Activated naive CD4-positive, alpha-beta T cell treated with anti-CD3 and anti-CD28 coated beads, Interleukin-2, amount 10 ng/mL, durations not matched to agents 7 days and 5 days (primary cell): ENCODE measurements at places on chromosomes 6 and 20.

DNA sequence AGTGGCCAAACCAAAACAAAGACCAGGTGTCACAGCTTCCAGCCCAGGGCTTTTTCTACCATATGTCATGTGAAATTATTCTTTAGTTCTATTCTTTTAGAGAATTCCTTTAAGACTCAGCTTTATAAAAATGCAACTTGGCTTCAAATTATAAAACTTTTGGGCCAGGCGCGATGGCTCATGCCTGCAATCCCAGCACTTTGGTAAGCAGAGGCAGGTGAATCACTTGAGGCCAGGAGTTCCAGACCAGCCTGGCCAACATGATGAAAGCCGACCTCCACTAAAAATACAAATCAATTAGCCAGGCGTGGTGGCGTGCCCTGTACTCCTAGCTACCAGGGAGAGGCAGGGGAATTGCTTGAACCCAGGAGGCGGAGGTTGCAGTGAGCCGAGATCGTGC is 210.3 kb upstream of the ARG1 start:
- no peak for DNase-seq

GRCh38 chr6:170371588-170371987 is 65.0 kb downstream of the FAM120B start:
- no peak for DNase-seq

- DNase-seq: no peak
These were observed 29.7 kb downstream of the ERGIC3 start for GRCh38 chr20:35571555-35571954.

- no peak for DNase-seq
These were observed 60.3 kb downstream of the RSPO3 start for GRCh38 chr6:127178746-127179145.

DNA sequence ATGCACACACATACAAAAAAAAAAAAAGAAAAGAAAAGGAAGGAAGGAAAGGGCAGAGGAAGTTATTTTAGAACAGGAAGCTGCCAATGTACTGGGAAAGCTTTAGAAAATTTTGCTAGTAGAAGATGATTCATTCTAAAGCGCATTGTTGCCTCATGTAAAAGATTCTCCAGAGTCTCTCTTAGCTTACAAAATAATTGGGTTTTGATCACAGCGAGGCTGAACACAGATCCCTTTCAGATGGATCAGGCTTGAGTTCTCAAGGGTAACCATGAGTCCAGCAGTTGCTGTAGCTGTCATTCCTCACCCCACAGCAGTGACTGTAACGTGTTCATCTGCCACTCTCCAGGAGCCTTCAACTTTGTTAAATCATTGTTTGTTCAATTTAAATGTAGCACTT is 81.9 kb downstream of the PHACTR2 start:
- no peak for DNase-seq

DNA sequence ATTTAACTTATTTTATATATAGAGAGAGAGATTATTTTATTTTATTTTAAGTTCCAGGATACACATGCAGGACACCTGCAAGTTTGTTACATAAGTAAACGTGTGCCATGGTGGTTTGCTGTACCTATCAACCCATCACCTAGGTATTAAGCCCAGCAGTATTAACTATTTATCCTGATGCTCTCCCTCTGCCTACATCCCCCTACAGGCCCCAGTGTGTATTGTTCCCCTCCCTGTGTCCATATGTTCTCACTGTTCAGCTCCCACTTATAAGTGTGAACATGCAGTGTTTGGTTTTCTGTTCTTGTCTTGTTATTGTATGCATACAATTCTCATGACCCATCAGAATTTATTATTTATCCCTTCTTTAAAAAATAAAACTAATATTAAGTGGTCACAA is 34.6 kb downstream of the FKBP1C start:
- DNase-seq: no peak

GRCh38 chr6:1840491-1841121 is 230.9 kb downstream of the FOXC1 start:
- DNase-seq: no peak

GRCh38 chr6:108744244-108744972 is 103.8 kb upstream of the ARMC2 start:
- no peak for DNase-seq

DNA sequence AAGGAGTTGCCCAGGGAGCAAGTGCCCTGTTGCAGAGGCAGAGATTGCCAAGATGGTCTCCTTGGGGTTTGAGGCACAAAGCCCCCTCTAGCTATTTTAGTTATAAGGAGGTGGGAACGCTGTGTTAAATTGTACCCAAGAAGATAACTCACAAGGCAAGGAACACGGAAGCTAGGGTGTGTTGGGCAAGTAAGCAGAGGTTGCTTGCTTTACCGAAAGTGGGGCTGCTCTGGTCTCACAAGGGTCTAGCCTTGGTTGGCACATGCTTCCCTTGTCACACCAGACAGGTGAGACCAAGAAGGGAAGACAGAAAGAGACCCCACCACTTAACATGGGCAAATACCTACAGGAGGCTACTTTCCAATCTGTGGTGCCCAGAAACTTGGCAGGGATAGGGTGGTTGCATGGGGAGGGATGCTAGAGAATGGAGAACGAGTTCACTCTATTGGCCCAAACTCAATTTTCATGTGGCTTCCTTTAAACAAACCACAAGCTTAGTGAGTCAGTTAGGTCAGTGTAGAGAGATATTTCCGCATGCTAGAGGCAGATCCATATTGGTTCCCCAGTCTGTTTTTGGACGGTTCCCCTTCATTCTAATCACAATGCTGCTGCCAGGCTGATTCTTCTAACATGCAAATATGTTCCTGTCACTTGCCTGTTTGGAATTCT is 42.4 kb downstream of the PLAGL1 start:
- DNase-seq: no peak

DNA sequence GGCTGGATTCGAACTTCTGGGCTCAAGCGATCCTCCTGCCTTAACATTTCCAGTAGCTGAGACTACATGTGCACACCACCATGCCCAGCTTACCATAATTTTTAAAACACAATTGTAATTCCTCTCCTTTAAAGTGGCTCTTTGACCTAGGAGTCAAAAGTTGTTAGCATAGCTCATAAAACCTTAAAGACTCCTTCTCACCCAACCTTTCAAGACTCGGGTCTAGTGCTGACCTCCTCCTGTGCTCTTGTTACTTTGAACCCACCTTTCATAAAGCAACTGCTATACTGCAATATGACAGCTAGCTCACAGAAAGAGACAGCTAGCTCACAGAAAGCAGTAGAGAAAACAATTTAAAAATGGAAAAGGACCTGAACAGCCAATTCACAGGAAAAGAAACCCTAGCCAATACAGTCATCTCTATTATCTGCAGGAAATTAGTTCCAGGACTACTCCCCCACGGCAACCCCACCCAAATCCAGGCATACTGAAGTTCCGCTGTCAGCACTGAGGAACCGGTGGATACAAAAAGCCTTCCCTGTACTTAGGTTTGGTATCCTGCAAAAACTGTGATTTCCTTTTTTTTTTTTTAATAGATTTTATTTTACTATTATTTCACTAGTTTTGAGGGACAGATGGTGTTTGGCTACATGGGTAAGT is 20.3 kb downstream of the SSR1 start:
- no peak for DNase-seq

DNA sequence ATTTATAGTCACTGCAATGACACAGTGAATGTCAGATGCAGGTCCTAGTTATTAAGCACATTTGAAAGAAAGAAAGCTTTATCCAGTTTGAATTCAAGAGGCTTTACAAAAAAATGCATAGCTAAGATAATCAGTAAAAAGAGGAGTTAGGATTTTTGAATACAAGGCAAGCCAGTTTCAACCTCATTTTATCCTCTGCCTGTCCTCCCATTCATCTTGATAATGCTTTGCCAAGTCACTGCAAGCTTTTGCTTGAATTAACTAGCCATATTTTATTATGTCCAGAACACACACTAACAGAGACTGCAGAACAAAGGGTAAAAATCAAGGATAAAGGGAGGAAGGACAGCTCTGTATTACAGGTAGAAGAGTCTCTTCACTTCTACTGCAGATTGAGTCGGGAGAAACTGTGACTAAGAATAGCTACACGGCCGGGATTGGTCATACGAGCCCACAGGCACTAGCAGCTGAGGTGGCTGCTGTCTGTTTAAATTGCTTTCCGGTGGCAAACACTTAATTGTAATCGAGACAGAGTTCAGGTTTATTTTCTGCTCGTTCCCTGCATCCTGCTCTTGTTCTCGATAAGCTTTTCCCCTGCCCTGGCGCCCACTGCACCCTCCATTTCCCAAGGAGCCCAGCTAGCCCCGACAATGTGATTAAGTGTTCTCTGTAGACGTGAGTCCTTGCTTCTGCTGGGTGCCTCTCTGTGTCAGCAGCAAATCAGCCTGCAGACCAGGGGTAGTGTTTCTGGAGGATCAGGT is 30.5 kb upstream of the AKAP12 start:
- no peak for DNase-seq

DNA sequence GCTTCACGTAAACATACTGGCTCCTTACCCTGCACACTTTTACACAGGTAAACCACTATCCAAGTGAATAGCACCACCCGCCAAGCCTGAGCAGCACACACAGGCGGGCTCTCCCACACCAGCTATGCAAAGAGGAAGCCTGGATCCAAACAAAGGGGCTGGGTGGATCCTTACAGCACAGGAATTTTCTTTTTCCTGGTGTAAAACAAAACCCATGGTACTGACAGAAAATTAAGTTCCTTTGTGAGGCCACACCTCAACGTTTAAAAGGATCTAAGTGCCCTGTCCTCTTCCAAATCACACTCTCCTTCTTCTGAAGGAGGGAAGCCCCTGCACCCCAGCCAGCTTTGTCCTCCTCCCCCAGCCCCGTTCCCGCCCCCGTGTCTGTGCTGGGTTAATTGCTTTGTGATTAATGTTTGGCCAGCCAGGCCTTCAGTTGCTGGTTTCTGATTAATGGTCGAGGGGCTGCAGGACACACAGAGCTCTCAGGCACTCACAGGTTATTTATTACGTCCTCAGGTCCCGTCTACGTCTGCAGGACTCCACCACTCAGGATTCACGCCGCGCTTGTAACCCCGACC is 6.1 kb downstream of the DACT2 start:
- no peak for DNase-seq

- no peak for DNase-seq
These were observed 797.0 kb upstream of the GJE1 start for GRCh38 chr6:141335477-141336273.

DNA sequence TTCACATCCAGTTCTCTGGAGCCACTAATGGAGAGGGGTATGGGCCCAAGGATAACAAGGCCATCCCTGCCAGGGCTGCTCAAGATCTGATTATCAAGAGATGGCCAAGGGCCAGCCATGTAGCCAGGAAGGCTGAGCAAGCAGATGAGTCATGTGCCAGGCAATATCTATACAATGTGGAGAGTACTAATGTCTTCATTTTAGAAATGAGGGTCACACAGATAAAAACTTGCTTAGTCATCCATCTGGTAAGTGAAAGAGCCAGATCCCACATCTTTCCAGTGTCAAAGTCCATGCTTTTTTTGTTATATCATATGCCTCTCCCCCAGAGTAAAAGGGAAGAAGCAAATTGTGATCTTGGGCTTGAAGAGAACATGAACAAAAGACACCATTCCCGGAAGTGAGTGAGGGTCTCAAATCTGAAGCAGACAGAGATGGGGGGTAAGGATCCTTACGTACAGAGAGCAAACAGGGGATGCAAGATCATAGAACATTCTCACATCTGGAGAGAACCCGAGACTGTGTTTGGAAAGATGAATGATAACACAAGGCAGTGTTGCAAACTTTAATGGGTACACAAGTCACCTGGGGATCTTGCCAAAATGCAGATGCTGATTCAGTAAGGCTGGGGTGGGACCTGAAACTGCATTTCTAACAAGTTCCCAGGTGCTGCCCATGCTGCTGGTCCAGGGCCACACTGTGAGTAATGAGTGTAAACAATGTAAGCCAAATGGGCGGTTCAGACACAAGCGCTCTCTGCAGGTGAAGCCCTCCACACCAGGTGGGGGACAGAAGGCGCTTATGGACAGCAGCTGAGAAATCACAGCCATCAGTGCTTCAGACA is 20.0 kb upstream of the GSTA3 start:
- no peak for DNase-seq

DNA sequence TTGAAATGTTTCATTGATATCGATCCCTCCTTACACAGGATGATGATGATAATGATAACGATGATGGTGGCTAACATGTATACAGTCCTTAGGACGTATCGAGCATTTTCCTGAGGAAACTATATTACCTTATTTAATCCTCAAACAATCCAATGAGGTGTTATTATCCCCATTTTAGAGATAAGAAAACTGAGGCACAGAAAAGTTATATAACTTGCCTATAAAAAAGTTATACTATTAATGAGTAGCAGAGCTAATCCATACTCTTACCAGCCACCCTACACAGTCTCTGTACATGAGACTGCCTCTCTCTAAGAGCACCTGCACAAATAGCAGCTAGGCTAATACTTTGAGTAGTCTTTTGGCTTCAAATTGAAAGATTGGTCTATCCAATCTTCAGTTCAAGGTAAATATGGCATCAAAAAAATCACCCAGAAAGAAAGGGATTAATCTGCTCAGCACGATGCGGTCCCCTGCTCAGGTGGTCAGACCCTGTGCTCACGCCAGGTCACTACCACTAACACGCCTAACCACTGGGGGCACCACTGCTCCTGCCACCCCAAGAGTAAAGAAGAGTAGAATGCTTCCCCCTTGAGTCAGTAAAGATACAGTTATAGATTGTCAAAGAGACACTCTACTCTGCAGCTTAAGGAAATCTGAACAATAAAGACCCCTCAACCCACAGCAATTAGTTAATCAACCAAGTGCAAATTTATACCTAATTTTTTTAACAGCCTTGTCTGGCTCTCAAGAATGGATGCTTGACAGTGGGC is 15.0 kb downstream of the GABBR1 start:
- no peak for DNase-seq

GRCh38 chr6:51846531-51846930 is 240.9 kb downstream of the PKHD1 start:
- no peak for DNase-seq

- DNase-seq: no peak
These were observed 2.7 kb downstream of the PAX1 start for GRCh38 chr20:21707999-21708737.

- DNase-seq: no peak
These were observed 152.7 kb downstream of the LY86 start for GRCh38 chr6:6741264-6741663.
